ENCODE measurements at places on chromosomes 1 and 21. TPM values are rescaled to one million over a fixed set of nuclear protein-coding genes. Genes with fewer than 3 reads are reported as not detected.
A peak's percentile ranks its signal among the peaks of the same experiment; 100 is the strongest.

Gene FCRL5
- not detected for total RNA-seq

Gene CD5L
- total RNA-seq: not detected

Gene ST3GAL3
- total RNA-seq: 22.6 TPM

Gene C4BPA
- total RNA-seq: not detected

Gene GBP5
- 76.3 TPM for total RNA-seq

Gene AKNAD1
- total RNA-seq: not detected

Gene AMPD1
- total RNA-seq: not detected

Gene OR10Z1
- total RNA-seq: not detected

Gene ID3
- total RNA-seq: 89.6 TPM

Gene MYBPH
- not detected for total RNA-seq

Gene NPPB
- total RNA-seq: not detected

DNA sequence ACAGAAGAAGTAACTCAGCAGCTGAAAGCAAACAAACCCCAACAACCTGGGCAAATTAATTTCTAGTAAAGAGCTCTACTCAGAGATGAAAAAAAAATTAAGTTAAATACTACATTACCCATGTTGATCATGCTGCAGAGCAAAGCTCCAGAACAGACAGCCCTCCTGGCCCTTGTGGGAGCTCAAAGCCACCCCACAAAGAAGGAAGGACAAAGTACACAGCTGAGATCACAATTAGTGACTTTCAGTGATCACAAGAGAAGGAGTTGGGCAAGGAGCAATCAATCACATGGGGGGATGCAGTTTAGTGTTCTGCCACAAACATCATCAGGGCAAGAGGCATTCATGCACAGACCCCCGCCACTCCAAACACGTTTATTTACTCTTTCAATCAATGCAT is 114.2 kb downstream of the DAB1 start:
- no peak for DNase-seq

GRCh38 chr1:229478852-229479251 is 29.3 kb downstream of the NUP133 start:
- DNase-seq: no peak

DNA sequence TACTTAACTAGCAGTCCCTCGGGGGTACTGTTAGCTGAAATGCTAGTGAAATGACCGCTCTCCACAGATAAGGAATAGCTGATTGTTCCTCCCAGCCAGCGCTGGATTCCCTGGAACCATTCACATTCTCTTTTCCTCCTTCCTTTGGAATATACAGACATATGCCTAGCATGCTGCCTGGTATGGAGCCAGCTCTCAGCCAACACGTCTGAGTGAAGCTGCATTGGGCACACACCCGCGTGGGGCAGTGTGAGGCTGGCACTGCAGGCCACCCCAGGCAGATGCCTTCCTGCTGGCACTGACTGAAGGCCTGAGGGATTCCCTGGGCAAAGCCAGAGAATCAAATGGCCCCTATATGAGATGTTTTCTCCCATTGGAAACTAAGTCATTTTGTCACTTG is 66.7 kb downstream of the TLR5 start:
- DNase-seq: no peak

DNA sequence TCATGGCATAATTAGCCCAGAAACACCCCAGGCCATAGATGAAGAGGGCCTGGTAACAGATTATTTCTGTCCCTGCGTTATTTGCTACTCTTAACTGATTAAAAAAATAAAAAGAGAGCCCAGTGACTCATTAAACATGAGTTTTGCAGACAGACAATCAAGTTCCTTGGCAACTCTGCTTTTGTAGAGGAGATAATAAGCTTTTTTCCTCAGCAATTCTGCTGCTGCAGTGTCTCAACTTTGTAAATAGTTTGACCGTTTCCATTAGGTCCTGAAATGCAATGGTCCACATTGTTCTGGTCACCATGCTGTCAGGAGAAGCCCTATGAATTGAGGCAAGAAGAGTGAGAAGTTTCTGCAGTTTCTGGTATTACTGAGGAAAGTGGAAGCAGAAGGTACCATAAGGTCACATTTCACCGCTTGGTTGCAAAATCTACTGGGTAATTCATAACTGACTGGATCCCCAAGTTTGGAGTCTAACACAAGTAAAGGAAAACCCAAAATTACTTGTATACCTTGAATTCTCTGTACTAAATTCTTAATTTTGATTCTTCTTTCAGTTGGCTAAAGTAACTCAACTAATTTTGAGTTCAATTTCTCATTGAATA is 139.5 kb downstream of the ZZZ3 start:
- DNase-seq: no peak

- DNase-seq: no peak
Observed at GRCh38 chr1:203439131-203439730, 36.4 kb upstream of the PRELP start.

DNA sequence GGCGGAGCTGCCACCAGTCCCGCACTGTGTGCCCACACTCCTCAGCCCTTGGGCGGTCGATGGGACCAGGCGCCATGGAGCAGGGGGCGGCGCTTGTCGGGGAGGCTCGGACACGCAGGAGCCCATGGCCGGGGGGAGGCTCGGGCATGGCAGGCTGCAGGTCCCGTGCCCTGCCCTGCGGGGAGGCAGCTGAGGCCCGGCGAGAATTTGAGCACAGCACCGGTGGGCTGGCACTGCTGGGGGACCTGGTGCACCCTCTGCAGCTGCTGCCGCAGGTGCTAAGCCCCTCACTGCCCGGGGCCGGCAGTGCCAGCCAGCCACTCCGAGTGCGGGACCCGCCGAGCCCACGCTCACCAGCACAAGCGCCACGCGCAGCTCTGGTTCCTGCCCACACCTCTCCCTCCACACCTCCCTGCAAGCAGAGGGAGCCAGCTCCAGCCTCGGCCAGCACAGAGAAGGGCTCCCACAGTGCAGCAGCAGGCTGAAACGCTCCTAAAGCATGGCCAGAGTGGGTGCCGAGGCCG is 267.7 kb downstream of the RYR2 start:
- no peak for DNase-seq

DNA sequence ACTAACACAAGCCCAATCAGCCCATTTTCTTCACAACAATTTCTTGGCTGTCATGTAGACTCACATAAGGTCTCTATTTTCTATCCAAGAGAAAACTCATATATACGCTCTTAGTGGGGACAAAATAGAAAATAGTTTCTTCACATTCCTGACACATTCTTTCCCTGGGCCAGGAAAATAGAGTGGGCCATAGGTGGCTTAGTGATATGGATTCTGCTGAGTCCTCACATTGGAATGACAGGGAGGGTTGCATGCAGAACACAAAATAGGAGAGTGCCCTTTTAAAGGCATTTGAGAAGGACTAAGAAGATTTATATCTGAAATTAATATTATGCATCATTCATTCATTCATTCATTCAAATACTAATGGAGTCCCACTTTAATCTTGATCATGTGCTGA is 207.7 kb downstream of the LYPLAL1 start:
- no peak for DNase-seq

- DNase-seq: no peak
Observed at GRCh38 chr1:50271968-50272578, 151.2 kb downstream of the DMRTA2 start.

- DNase-seq: no peak
Observed at GRCh38 chr1:26372039-26372438, 511 bp downstream of the ZNF683 start.

GRCh38 chr1:97365026-97365425 is 555.8 kb downstream of the DPYD start:
- DNase-seq: no peak

DNA sequence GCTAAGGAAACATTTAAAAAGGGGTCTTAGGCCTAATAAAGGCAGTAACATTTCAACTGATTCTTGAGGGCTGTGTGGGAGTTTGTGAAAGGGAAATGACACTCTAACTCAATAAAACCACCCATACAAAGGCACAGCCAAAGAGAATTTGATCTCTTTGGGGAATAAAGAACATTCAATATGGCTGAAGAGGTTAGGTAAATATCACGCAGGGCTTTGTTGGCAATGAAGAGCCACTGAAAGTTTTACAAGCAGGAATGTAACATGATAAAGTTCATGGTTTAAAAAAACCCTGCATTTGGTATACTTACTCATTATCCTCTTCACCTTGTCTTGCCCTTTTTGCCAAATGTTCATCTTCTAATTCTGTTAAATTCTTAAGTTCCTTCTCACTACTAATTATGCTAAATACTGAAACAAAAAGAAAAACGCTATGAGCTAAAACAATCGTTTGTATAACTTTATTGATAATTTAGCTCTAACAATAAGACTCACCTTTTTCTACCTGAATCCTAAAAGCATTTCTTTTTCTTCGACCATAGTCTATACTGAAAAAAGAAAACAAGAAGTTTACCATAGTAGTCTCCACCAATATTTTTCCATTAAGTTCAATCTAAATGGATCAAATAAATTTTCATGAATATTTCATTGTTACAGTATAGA is 12.5 kb downstream of the NVL start:
- no peak for DNase-seq

GRCh38 chr21:40489001-40489400 is 358.0 kb downstream of the DSCAM start:
- DNase-seq: no peak

GRCh38 chr1:234549447-234550021 is 60.4 kb downstream of the IRF2BP2 start:
- DNase-seq: no peak

DNA sequence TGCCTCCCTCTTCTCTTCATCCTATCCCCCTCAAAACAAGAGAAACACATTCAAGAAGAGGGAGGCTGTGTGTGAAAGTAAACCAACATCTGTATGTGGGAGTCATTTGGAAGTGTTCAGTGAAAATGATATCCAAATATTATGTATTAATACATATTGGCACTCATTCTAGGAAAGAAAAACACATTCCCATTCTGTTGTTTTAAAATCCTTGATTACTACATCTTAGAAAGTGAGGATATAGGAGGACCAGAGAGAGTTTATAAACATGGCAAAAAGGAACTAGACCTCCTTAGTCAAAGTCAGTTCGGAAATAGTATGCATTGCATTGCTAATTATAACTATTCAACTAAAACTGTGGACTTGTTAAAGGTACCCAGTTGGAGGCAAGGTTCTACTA is 786.6 kb downstream of the ADGRL2 start:
- no peak for DNase-seq

GRCh38 chr1:113018911-113019310 is 54.1 kb upstream of the LRIG2 start:
- no peak for DNase-seq

DNA sequence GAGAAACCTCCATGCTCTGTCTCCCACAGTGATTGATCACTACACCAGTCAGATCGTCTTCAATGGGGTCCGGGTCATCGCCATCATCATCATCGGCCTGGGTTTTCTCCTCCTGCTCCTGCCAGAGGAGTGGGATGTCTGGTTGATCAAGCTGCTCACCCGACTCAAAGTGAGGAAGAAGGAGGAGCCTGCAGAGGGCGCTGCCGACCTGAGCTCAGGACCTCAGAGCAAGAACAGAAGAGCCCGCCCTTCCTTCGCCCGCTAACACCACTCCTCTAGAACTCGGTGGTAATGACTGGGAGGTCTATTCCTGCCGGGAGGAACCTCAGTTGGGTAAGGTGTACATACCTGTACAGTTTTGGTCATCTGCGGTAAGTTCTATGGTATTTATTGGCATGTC is 50.3 kb upstream of the COA6 start:
- peak; percentile 41 for DNase-seq

DNA sequence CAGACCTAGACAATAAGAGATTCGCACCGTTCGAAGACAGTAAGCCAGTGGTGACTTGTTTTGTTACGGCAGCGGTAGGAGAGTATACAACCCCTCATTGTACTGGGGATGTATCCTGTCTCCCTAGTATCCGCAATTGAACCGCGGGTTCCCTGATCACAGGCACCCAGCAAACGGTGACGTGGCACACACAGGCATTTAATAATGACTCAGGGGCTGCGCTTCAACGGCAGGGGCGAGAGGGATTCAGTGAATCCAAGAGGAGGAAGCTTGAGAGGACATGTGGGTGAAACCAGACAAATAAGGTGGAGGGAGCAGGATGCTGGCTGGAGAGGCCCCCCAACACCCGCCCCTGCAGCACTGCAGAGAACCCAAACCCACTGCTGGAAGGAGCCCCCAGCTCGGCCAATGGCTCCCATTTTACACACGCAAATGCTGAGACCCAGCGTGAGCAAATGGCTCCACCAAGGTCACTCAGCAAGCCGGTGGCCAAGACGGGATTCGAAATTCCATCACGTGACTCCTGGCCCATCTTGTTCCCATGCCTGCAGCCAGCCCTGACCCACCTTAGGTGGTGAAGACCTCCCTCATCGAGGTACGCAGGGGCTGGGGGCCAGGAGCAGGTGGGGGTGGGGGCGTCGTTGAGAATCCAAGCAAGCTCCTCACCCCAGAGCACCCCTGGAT is 149.9 kb downstream of the SYF2 start:
- no peak for DNase-seq

Data from CD4-positive, alpha-beta memory T cell (primary cell).